ENCODE measurements at places on chromosomes 4 and X.

DNA sequence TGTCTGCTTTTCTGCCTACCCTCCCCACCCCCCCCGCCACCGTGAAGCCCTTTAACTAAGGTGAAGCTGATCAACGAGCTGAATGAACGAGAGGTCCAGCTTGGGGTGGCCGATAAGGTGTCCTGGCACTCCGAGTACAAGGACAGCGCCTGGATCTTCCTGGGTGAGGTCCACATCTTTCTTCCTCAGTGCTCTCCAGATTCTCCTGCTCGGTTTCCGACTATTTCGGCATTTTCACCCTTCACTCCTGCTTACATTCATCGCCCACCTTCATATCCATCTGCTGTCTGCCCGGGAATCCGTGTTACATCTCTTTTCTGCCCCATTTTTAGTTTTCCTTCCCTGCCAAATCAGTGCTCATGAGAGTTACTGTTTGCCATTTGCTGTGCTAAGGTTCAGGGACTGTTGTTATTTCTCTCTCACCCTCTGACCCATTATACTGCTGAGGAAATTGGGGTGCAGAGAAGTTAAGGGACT, 459 bp downstream of the RBMX2 start:
- no peak for DNase-seq

GRCh38 chr4:98908703-98909262, 20.1 kb downstream of the EIF4E start:
- DNase-seq, result no peak

DNA sequence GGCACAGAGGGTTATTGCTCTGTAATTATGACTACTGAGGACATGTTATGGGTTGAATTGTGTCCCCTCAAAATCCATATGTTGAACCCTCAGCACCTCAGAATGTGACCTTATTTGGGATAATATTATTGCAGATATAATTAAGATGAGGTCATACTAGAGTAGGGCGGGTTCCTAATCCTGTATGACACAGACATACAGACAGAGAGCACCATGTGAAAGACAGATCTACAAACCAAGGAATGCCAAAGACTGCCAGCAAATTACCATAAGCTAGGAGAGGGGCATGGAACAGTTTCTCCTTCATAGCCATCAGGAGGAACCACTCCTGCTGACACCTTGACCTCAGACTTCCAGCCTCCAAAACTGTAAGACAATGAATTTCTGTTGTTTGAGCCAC, 115.2 kb upstream of the OTUD4 start:
- DNase-seq, result no peak

DNA sequence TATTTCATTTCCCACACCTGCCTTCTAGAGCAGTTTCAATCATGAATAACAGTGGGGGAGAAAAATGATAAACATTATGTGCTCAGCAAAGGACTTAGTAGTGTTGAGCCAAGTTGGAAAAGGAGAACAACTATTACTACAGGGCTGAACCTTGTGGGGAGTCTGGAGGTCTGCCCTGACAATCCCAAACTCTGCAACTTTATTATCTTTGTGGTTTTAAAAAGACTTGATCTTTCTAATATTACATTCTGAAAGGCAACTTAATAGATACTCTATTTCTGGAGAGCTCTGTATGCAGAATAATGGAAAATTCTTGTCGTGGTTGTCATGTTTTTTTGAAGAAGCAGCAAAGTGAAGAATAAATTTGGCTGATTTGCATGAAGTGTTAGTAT, 116.1 kb downstream of the SPCS3 start:
- no peak for DNase-seq

DNA sequence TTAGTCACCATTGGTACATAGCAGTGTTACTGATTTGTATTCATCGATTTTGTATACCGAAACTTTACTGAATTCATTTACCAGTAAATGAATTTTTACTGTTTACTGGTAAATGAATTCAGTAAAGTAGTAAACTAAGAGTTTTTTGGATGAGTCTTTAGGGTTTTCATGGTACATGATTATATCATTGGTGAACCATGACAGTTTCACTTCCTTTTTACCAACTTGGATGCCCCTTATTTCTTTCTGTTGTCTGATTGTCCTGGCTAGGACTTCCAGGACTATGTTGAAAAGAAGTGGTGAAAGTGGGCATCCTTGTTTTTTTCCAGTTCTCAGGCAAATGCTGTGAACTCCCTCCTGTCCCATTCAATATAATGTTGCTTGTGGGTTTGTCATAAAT, 494.9 kb downstream of the GALNTL6 start:
- no peak for DNase-seq

DNA sequence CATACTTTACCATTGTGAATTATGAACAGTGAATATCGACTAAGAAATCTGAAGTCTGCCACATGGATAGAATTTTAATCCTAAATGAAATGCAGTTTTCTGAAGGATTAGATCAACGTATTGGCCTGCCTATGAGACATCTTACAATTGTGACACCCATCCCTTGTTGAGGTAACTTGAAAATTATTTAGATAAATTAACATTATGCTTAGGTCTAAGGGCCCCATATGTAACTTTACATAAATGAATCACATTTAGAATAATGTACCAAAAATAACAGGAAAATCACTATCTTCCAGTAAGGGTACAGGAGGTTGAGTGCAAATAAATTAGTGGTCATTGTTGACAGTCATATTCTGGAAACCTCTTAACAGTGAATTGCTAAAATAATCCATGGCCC, 13.5 kb downstream of the XAGE5 start:
- no peak for DNase-seq

DNA sequence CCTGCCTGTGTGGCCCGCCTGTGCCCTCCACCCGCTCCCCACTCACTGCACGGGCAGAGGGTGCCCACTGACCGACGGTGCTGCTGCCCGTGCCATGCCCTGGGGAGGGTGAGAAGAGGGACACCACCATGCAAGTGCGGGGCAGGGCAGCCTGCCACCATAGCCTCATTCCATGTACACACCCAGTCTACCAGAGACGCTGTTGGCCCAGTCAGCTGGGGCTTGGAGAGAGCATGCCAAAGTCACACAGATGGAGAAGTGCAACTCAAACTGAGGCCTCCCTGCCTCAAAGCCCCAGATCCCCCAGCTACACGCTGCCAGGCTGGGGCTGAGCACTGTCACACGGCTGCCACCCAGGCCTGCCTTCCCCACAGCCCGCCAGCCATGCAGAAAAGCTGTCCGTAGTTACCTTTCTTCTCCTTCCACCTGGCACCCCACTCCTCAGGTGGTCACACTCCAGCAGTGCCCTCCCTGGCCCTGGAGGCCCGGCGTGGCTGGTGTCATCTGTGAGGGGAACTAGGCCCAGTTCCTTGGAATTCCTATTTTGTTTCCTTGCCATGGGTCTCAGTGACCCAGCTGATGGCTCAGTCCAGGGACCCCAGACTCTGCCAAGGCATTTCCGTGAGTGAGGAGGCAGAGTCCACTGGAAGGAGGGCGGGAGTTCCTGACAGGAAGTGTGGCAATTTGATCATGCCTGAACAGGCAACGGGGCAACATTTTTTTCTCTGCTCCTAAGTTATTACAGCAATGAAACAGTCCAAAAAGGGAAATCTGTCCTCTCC, at the start of gene SLC2A9:
Gene SLC2A9, minus strand, starts transcription at position 627 of the 782 bp plus-strand sequence. Its CDS starts 68 bp downstream, at position 559.
- peak; percentile 52 for DNase-seq

GRCh38 chr4:113759696-113760093, 1.8 kb downstream of the CAMK2D start:
- no peak for DNase-seq

GRCh38 chr4:101158134-101158482, 189.2 kb downstream of the PPP3CA start:
- no peak for DNase-seq

- no peak for DNase-seq
Observed at GRCh38 chrX:35726176-35726575, 72.0 kb upstream of the MAGEB16 start.

- no peak for DNase-seq
Observed at GRCh38 chr4:150325872-150326271, 247.6 kb downstream of the DCLK2 start.

GRCh38 chr4:8010618-8011017, 71.0 kb upstream of the AFAP1 start:
- peak; percentile 99 for DNase-seq
